Activated CD4-positive, alpha-beta T cell treated with anti-CD3 and anti-CD28 coated beads for 36 hours (primary cell): ENCODE measurements at places on chromosomes 3 and 15. TPM values are rescaled to one million over a fixed set of nuclear protein-coding genes. Genes with fewer than 3 reads are reported as not detected.

DNA sequence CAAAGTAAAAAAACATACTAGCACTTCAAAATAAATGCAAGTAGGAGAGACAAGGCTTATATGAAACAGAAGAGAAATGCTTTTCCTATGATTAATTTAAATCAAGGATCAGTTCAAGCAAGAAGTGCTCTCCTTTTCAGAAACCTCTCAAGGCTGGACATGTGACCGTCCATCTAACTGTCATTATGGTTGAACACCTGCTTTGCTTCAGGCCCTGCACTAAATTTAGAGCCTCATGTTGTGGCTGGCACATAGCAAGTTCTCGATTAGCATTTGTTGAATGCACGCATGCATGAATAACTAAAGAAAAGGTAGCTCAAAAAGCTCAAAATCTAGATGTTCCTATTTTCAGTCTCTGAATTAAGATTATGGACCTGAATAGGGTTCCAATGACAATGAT is 82.0 kb downstream of the SV2B start:
- DNase-seq: no peak

- no peak for DNase-seq
These were observed 874 bp downstream of the INO80 start for GRCh38 chr15:41115161-41115651.

DNA sequence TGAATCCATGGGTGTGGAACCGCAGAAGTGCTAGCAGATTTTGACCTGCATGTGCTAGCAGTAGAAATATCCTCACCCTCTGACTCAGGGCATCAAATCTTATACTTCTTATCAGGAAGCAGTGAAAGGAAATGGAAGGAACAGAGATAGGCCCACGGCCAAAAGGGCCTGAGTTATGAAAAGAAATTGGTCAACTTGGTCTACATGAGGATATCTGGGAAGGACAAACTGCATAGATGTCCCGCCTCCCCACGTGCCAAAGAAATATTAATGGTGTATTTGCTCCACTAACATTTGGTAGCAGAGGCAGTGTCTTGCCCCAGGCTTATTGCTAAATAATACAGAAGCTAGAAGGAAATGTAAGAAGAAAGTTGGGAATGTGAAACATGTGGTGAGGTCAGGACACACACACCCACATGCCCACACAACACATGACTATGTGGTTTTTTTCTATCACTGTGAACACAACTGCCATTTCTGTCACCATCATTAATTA is 93.6 kb upstream of the COL8A1 start:
- DNase-seq: no peak

CMTM6 gene
- 48.0 TPM for total RNA-seq

IL5RA gene
- 0.30 TPM for total RNA-seq

MASP1 gene
- not detected for total RNA-seq
